ENCODE measurements at places on chromosomes 6 and 20. TPM values are rescaled to one million over a fixed set of nuclear protein-coding genes. Genes with fewer than 3 reads are reported as not detected.

HEY2 gene
- 25.6 TPM for total RNA-seq

BCAS4 gene
- 2.1 TPM for total RNA-seq

SYCP2 gene
- 1.0 TPM for total RNA-seq

SCRT2 gene
- not detected for total RNA-seq

SAMD10 gene
- 5.6 TPM for total RNA-seq

ADGB gene
- total RNA-seq: not detected

Data from left ventricle myocardium inferior (tissue), 1 donor.